Stimulated activated CD8-positive, alpha-beta memory T cell treated with anti-CD3 and anti-CD28 coated beads, Interleukin-4, amount 100 ng/mL, for 24 hours (primary cell): ENCODE measurements at places on chromosomes 4 and X.

GRCh38 chr4:142110136-142110535 lies 473.8 kb downstream of the IL15 start:
- no peak for DNase-seq

DNA sequence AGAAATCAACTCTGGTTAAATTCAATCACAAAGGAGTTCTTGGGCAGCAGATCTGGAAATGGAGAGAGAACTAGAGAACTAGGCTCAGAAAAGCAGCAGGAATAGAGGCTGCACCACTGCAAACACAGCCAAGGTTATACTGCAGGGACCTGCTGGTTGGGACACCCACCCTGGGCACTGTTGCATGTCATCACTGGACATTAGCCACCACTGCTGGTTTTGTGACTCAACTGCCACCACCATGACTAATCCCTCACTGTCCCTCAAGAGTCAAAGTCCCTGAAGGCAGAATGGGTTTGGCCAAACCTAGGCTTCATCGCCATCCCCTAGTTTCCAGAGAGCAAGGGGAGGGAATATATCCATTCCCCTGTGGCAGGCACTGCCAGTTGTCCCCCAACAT lies 38.1 kb upstream of the IRAK1 start:
- DNase-seq = no peak

GRCh38 chr4:2837904-2838496 lies 5.6 kb upstream of the ADD1 start:
- peak; percentile 51 for DNase-seq

- no peak for DNase-seq
Observed at GRCh38 chr4:47551682-47552081, 66.6 kb downstream of the ATP10D start.
